Osteocyte (in vitro differentiated cells): ENCODE measurements at places on chromosomes 7 and 10. TPM values are rescaled to one million over a fixed set of nuclear protein-coding genes. Genes with fewer than 3 reads are reported as not detected.

DNA sequence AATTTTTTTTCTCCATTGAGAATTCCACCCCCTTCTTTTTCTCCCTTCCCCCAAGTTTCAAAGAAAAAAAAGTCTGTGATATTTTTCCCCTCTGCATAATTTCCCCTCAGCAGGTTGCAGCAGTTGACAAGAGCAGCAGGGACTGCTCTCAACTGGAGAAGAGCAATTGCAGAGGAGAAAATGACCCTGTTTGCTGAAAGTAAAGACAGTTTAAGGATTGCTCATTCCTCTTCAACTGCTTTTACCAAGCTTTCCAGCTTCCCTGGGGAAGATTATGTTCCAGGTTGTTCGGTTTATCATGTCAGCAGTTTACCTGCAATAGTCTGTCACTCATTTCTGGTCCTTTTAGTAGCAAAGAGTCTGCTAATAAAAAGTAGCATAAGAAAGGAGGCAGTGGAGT, 16.2 kb downstream of the AGK start:
- no peak overlapping the region for H3K4me3 ChIP-seq
- no peak for DNase-seq
- no peaks in the 10 kb centered on the region for H3K4me1 ChIP-seq

DNA sequence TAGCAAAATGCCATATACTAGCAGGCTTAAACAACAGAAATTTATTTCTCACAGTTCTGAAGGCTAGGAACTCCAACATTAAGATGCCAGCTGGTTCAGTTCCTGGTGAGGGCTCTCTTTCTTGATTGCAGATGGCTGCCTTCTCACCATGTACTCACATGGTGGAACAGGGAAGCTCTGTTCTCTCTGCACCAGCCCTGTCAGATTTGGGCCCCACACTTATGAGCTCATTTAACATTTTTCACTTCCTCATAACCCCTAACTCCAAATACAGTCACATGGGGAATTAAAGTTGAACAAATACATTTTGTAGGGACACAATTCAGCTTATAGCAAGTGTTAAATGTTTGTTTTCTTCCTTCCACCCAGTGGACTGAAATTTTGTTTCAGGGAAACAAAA, 218.6 kb upstream of the TAC1 start:
- H3K27me3 ChIP-seq = no peaks in the 10 kb centered on the region
- H3K27ac ChIP-seq = no peak overlapping the region
- no peak for DNase-seq
- H3K4me3 ChIP-seq = no peak overlapping the region
- no peaks in the 10 kb centered on the region for H3K36me3 ChIP-seq

DNA sequence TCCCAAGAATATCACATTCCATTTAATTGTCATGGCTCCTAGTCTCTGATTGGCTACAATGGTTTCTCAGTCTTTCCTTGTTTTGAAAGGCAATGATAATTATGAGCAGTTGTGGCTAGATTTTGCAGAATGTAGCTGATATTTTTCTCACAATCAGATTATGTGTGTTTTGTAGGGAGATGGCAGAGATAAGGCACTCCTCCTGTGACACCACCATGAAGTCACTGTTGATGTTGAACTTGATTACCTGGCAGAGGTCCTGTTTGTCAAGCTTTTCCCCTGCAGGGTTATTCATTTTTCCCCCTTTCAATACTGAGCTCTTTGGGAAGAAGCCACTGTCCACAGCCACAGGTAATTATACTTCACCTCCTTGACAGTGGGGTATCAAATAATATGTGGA, 602.9 kb upstream of the PFKP start:
- peaks cover 41% of the 10 kb centered on the region for H3K27me3 ChIP-seq
- no peak for DNase-seq
- H3K4me1 ChIP-seq = no peaks in the 10 kb centered on the region
- peaks cover 2% of the 10 kb centered on the region for H3K36me3 ChIP-seq
- no peak overlapping the region for H3K4me3 ChIP-seq
- H3K27ac ChIP-seq = no peak overlapping the region

GRCh38 chr10:125124115-125124487, 36.3 kb downstream of the CTBP2 start:
- peak overlapping the region; percentile 94 for H3K27ac ChIP-seq
- H3K36me3 ChIP-seq = peaks cover 24% of the 10 kb centered on the region
- H3K27me3 ChIP-seq = no peaks in the 10 kb centered on the region

- peak; percentile 69 for DNase-seq
- H3K27me3 ChIP-seq = no peaks in the 10 kb centered on the region
Measured at GRCh38 chr10:128884033-128884425, 583.0 kb upstream of the MGMT start.

DNA sequence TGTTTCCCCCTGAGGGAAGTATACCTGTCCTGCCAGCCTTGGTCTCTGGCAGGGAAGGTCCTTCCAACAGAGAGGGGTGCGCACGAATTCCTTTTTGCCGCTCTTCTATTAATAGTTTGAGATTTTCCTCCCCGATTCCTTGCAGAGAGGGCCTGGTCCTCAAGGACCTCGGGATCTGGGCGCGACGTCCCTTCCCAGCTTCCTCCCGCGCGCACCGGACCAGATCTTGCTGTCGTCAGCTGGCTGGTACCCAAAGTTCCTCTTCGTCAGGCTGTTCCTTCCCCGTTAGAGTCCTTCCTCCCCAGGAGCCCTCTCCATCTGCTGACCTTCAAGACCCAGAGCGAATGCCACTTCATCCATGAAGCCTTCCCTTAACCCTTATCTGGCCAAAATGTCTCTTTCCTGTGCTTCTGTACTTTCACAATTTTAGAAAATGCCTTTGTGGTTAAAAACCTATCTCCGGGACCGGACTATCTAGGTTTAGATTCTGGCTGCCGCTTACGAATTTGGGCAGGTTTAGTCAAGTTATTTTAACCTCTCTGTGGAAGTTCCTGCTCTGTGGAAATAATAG, 851 bp upstream of the GOT1 start:
- no peak for DNase-seq
- no peaks in the 10 kb centered on the region for H3K27me3 ChIP-seq
- H3K36me3 ChIP-seq = no peaks in the 10 kb centered on the region

DNA sequence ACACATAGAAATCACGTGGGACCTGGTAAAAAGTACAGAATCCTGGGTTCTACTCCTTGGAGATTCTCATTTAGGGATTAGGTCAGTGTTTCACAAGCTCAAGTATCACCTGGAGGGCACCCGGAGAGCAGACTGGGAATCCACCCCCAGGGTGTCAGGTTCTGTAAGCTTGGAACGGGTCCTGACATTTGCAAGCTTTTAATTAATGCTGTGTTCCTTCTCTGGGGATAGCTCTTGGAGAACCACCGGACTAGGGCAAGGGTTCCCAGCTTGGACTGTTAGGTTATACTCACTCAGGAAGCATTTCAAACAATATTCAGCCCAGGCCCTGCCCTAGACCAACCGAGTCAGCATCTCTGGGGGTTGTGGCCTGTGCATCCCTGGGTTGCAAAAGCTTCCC, 23.0 kb downstream of the TCF7L2 start:
- no peaks in the 10 kb centered on the region for H3K27me3 ChIP-seq
- peaks cover 60% of the 10 kb centered on the region for H3K36me3 ChIP-seq
- H3K4me1 ChIP-seq = peaks cover 26% of the 10 kb centered on the region
- H3K27ac ChIP-seq = no peak overlapping the region
- no peak for DNase-seq

GRCh38 chr10:77756319-77757232, 119.0 kb upstream of the KCNMA1 start:
- H3K27me3 ChIP-seq = no peaks in the 10 kb centered on the region
- peak overlapping the region; percentile 33 for H3K4me3 ChIP-seq
- peak overlapping the region; percentile 42 for H3K27ac ChIP-seq
- peaks cover 11% of the 10 kb centered on the region for H3K4me1 ChIP-seq

GRCh38 chr10:82934429-82934828, 1059.4 kb downstream of the NRG3 start:
- no peak for DNase-seq
- peaks cover 2% of the 10 kb centered on the region for H3K4me1 ChIP-seq
- H3K4me3 ChIP-seq = no peak overlapping the region
- no peaks in the 10 kb centered on the region for H3K36me3 ChIP-seq
- H3K27ac ChIP-seq = no peak overlapping the region

DNA sequence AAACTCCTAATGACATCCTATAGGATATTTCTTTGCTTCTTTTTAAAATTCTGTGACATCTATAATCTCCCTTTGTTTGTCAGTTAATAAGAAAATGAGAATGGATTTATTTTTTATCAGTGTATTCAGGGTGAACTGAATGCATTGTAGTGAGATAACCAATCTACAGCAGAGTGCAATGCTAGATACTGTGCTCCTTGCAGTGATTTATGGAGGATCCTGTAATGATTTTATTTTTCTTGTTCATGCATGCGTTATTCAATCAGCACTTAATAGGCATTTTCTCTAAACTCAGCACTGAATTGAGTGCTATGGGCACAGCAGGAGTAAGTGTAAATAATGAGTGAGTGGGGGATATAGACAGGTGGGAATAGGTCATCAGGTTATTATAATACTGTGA, 253.9 kb downstream of the CDK14 start:
- no peak for DNase-seq
- H3K4me3 ChIP-seq = no peak overlapping the region
- H3K36me3 ChIP-seq = peaks cover 6% of the 10 kb centered on the region
- H3K27me3 ChIP-seq = no peaks in the 10 kb centered on the region
- no peaks in the 10 kb centered on the region for H3K4me1 ChIP-seq

DNA sequence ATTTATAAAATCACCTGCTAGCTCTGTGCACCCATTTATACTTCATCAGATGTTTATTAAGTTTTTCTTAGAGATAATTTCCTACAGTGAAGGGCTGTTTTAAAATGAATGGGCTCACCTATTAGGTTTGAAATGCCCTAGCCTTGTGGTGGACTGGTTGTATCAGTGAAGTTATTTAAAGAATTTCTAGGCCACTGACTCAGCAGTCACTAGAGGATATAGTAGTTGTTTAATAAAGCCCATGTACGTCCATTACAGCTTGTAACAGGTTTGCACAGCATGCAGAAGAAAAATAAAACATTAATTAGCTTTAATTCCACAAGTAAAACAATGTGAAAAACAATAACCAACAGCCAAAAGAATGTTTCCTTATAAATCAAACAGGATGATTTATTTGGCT, 128.0 kb downstream of the RSU1 start:
- no peak overlapping the region for H3K4me3 ChIP-seq
- no peak for DNase-seq
- no peaks in the 10 kb centered on the region for H3K4me1 ChIP-seq
- no peaks in the 10 kb centered on the region for H3K27me3 ChIP-seq

GRCh38 chr7:25029075-25029474, 49.1 kb upstream of the OSBPL3 start:
- H3K4me3 ChIP-seq = no peak overlapping the region
- no peak overlapping the region for H3K27ac ChIP-seq
- H3K27me3 ChIP-seq = no peaks in the 10 kb centered on the region
- peaks cover 15% of the 10 kb centered on the region for H3K4me1 ChIP-seq

Gene ZNF727
- not detected in 2 replicates for total RNA-seq

Gene ECHDC3
- total RNA-seq = 0.55 and 1.2 TPM in 2 replicates

Gene TMEM184A
- 0.27 and 0.29 TPM in 2 replicates for total RNA-seq

Gene OR6V1
- not detected in 2 replicates for total RNA-seq

Gene CHST15
- 66.3 and 73.6 TPM in 2 replicates for total RNA-seq
